ENCODE measurements at places on chromosomes 3 and 15.
A peak's percentile ranks its signal among the peaks of the same experiment; 100 is the strongest.

GRCh38 chr3:18247139-18247695 is 177.9 kb downstream of the SATB1 start:
- no peak for DNase-seq

DNA sequence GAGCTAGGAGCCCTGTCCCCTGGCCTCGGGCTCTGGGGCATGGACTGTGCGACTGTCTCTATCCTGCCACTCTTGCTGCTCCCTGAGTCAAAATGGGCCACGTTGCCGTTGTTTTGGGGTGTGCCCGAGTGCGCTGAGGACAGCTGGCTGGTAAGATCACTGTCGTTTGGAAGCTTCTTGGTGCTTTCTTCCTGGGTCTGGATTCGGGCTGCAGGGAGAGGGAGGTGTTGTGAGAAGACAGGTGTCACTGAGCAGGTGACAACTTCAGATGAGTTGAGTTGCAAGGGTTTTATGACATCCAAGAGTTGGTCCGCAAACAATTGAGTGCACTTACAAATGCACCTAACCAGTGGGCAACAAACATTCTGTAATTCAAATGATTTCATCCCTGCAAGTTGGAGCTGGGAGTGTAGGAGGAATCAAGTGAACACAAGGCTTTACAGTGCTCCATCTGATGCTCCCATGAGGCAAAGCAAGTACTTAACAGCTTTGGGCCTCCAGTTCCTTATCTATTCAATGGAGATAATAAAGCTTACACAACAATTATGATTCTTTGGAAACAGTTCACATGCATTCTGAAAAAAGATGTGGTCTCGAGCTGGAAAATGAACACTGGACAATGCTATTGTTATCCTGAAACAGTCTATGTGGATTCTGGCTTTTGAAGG is 11.0 kb upstream of the STARD5 start:
- no peak for DNase-seq

GRCh38 chr3:100087198-100087597 is 27.1 kb downstream of the FILIP1L start:
- DNase-seq: peak; percentile 55

DNA sequence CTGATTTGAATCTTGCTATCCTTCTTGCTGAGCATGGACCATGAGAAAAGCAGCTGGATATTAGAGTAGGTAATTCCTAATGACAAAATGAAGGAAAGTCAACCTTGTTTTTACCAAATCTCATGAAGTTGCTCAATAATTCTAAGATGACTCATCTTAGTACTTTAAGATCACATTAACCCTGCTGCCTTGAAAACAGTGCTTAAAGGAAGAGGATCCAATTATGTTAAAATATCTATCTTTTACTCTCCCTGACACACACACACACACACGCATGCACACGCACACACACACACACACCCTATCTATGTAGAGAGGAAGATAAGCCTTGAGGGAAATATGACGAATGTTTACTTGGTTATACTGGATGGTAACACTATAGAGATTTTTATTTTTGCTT is 16.0 kb upstream of the MYO1E start:
- peak; percentile 43 for DNase-seq

- DNase-seq: no peak
Observed at GRCh38 chr15:38873158-38873557, 308.5 kb upstream of the RASGRP1 start.

DNA sequence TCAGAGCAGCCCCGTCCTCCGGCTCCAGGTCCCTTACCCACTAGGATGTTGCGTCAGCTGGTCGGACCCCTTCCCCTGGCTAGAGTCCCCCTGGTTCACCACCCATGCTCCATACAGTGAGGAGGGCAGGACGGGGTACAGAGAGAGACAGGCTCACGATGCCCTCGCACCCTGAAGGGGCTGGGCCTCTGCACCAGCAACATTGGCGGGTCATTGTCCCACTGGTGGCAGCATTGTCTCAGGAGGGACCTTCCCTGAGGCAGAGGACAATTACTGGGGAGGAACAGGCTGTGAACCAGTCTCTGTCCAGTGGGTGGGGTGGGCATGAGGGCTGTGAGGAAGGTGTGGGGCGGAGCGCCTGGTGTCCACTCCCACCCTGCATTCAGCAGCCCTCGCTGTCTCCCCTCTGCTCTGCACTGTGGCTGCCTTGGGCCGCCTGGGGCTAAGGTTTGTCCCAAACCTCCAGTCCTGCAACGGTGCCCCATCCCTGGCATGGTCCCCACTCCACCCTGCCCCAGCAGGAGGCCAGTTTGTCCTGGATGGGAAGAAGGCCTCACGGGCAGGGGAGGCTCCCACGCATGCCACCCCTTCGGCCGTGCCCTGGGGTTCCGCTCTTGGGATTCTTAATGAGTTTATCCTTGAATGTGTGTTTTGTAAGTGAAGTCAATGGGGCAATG is 48.0 kb upstream of the KLF13 start:
- DNase-seq: no peak

- no peak for DNase-seq
Observed at GRCh38 chr15:86347245-86347644, 267.6 kb downstream of the AGBL1 start.

GRCh38 chr15:78120523-78120922 is 10.7 kb downstream of the CIB2 start:
- DNase-seq: no peak

DNA sequence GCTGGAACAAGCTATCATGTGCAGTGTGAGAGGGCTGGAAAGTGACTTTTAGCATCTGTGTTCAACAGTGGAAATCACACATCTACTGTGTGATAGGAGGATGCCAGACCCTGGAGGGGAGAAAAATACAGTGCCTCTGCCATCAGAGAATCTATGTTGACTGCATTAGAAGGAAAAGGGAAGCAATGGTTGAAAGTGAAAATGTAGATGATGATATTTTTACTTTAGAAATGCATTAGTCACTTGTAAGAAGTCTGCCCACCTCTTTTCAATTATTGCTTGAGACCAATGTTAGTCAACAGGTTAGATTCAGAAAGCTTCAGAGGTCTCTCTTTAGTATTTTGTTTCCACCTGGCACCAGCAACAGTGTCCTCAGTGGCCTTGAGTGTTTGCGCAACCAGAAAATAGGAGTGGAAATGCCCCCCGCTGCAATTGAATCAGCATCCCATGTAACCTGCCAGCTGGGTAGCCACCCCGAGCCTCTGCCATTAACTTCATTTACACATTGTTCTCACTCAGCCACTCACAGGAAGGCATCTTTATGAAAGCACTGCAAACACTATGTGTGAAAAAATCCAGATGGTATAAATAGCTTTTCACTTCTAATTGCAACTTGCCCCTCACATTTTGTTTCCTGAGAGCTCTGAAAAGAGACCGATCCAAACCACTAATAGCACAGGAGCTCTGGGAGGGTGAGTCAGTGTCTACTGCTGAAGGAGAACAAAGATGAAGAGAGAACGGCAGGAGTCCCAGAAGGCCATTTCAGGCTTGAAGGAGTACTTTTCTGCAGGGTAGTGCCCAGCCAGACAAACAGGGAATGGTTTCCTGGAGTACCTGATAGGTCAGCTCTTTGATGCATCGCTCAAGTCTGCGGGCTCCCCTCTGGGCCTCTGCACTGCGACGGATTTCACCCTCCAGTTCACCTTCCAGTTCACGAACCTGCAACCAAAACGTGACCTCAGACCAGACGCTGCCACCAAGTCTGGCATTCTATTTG is 92.1 kb downstream of the HHLA2 start:
- DNase-seq: peak; percentile 53

GRCh38 chr15:65339920-65340319 is 35.4 kb downstream of the RNU5B-1 start:
- no peak for DNase-seq

GRCh38 chr3:98994128-98994762 is 92.8 kb upstream of the DCBLD2 start:
- DNase-seq: peak; percentile 69

GRCh38 chr3:136954251-136954650 is 3.5 kb upstream of the IL20RB start:
- DNase-seq: no peak

- DNase-seq: no peak
Observed at GRCh38 chr3:161695811-161696210, 199.2 kb downstream of the OTOL1 start.

GRCh38 chr15:91302588-91303439 is 202.8 kb downstream of the SV2B start:
- peak; percentile 74 for DNase-seq

GRCh38 chr3:129399145-129399894 is 29.1 kb downstream of the EFCAB12 start:
- peak; percentile 96 for DNase-seq

- peak; percentile 69 for DNase-seq
Observed at GRCh38 chr3:14358426-14359211, 43.8 kb upstream of the SLC6A6 start.

GRCh38 chr15:97036301-97036700 is 705.8 kb downstream of the NR2F2 start:
- no peak for DNase-seq

Data from fibroblast of upper back skin (primary cell).